NT2/D1 (cell line): ENCODE measurements at places on chromosomes 12 and 14.

DNA sequence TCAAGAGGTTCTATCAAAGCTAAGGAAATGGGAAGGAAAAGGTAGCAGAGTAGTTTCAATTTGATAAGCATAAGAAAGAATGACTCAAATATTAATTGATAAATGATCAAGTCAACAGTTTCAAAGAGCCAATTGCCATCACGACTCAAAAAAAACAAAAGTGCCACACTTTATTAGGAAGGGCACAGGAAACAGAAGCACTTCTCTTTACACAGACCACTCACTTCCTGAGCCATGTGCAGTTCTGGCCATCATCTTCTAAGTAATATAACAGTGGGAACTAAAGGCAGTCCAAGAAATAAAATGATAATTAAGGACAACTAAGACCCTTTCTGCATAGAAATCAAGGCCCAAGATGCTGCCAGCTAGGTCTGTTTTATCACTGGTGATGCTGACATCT is 13.2 kb downstream of the TM7SF3 start:
- no peak for DNase-seq

DNA sequence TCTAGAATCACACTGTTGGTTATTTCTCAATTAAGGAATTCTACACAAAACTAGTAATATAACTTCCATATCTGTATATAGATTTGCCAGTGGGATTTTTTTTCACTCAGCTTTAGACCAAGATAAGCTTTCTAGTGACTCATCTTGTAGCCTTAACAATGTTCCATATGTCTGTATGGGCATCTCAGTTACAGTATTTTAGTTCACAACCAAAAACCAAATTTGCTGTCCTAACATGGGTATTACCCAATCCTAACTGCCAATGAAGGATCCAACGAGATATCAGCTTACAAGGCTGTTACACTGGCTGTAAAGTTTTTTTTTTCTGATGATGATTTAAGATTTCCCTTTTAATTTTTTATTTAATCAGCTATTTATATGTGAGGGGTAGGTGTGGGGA is 31.5 kb upstream of the KRR1 start:
- DNase-seq: no peak

DNA sequence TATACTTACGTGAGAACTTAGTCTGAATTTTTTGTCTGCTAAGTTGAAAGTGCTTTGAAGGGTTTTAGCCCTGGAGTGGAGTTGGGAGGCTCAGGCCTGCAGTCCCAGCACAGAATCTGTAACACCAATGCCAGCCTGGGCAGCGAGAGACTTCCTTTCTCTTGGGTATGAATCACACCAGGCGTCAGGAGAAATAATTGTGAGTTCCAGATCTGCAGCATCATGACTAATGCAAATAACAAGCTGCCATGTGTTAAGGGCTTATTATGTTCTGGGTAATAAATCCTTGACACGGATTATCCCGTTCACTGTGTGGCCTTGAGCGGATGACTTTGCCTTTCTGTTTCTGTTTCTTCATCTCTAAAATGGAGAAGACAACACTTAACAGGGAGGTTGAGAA is 70.6 kb downstream of the B4GALNT3 start:
- DNase-seq: no peak

GRCh38 chr12:115259968-115260747 is 576.2 kb upstream of the TBX3 start:
- DNase-seq: no peak

DNA sequence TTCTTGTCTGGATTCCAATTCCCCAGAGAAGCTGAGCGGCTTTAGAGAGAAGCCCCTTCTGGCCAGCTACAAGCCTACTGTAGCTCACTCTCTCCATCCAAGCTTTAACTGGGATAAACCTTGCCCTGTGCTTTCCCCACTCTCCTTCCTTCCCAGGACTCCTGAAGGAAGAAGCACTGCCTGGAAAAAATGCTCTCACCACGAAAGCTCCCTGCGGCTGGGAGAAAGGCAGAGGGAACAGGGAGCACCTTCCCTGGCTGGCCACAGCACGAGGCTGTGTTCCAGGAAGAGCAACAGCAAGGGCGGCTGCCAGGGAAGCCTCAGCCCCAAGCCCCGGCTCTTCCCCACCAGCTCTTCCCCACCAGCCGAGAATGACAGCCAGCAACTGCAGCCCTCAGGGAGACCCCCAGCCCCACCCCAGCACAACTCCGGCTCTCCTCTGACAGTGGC is 40.8 kb upstream of the PNMA1 start:
- no peak for DNase-seq

DNA sequence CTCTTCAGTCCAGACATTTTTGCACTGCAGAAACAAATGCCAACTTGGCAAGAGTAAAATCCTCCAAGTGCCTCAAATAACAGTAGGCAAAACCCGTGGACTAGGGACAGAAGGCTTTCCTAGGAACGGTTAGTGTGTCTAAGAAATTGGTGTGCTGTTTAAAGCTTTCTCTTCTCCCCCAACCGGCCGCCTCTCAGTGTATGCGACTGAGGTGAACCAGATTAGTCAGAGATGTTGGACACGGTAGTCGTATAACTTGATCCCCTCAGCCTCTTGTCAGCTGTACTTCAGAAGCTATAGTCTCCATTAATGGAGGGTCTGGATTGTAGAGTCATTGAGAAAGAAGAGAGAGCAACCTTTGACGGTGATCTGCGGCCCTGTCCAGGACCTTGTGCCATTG is 21.7 kb downstream of the PPFIBP1 start:
- no peak for DNase-seq

DNA sequence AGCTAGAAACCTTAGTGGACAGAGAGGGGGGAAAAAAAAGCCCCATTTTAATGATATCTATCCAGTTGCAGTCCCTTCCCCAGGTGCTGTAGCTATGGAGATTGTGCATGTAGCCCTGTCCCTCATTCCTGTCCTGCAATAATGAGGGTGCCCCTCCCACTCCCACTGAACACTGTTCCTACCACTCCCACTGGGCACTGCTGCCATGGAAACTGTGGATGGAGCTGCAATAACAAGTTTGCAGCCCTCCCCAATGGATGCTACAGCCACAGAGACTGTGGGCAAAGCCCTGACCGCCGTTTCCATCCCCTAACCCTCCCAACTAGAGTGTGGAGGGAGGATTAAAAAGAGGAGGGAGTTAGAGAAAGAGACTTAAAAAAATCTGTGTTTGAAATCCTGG is 238.3 kb downstream of the FUT8 start:
- DNase-seq: no peak
